ENCODE measurements at places on chromosomes 2 and 18.

DNA sequence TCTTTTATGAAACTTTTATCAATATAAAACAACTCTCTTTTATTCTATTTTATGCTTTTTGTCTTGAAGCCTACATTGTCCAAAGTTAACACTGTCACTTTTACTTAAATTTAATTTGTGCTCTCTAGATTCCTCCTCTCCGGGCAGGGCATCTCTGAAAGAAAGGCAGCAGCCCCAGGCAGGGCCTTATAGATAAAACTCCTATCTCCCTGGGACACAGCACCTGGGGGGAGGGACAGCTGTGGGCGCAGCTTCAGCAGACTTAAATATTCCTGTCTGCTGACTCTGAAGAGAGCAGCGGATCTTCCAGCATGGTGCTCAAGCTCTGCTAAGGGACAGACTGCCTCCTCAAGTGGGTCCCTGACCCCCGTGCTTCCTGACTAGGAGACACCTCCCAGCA, 447.7 kb upstream of the FANCL start:
- no peak for DNase-seq

DNA sequence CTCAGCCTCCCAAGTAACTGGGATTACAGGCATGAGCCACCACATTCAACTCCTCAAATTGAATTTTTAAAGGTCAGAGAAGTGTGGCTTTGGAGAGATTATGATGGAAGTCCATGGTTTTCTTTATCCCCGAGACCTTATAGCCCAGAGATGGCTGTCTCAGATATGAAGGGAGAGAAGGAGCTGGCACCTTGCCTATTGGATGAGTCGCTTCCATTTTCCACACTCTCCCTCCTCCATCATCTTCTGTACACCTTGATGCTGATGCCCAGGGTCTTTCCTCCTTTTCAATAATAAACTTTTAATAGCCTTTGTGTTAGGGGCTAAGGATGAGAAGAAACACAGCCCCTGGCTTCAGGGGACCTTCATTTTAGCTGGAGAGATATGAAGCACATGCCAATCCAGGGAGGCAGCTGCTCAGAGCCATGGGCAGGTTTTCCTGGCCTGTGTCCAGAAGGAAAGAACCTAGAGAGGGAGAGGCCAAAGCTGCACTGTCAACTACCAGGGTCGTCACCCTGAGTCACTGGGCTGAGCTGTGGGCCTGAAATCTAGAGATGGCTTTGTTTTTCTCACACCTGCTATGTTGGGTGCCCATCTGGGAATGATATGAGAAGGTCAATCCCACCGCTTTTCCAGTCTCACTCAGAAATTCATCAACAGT, 146.0 kb upstream of the SERTAD2 start:
- DNase-seq: no peak

DNA sequence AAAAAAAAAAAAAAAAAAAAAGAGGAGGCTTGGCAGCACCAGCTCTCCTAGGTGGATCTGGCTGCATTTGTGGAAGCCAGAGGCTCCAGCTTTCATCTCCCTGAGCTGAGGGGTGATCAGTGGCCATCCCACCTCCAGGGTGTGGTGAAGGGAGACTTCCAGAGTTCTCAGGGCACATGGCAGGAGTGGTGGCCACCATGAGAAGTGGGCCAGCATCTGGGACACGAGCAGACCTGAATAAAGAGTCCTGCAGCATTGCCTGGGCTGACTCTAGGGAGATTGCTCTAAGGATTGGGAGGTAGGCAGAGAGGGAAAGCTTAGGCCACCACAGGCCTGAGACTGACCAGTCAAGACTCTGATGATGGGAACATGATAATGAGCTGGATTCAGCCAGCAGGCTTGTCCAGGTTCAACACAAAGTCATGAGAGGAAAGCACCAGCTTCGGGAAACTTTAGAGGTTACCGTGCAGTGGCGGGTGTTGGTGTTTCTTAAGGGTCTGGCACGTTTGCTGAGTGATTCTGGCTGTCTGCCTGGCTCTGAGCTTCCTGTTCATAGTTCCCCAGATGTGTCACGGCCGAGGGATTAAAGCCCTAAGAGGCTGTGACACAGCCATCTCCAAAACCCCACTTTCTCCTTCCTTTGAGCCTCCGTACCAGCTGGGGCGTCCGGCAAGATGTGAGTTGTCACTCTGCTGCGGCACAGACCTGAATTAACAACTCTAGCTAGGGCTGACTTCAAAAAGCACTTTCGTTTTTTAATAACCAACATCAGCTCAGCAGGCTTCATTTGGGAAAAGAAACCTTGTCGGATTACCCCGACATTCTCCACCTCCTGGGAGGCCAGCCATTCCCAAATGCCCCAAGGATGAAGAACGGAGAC, 38.3 kb upstream of the IL1R1 start:
- DNase-seq: no peak

DNA sequence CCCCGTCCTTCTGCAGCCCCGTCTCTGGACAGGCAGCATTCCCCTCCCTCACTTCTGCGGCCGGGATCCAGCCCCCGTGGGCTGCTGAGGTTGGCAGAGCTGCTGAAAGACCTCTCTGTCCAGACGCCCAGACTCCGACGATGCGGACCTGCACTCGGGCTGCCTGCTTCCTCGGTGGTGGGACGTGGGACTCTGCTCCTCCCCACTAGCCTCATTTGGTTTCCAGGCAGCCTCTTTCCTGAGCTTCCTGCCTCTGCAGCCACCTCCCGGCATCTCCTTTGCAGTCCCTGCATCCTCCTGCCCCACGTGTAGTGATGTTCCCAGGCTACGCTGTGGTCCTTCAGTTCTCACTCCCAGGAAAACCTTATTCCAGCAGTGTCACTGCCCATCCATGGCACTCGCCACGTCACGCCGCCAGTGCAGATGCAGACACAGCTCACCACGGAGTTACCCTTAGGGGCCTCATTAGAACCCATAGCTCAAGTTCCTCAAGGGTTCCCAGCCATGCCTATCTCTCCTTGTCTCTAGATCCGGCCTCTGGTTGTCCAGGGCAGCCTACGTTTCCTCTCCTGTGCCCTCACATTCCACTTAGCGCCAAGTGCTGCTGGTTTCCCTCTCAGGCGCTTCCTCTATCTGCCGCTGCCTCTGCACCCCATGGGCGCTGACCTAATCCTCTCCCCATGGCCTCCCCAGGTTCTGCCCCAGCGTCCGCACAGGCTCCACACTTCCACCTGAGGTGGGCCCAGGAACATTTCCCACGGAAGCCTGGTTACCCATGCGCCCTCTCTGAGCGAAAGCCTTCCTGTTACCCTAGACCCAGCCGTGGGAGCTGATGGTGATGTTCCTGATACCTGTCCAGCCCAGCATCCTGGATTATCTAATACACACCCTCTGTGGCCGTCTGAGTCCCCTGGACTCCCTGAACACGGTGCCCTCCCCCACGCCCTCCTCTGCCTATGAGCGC, 318.3 kb upstream of the MYT1L start:
- DNase-seq: no peak

GRCh38 chr2:214737188-214737587, 72.3 kb downstream of the BARD1 start:
- DNase-seq: no peak

GRCh38 chr2:119426801-119427395, 4.8 kb upstream of the TMEM37 start:
- DNase-seq: no peak

DNA sequence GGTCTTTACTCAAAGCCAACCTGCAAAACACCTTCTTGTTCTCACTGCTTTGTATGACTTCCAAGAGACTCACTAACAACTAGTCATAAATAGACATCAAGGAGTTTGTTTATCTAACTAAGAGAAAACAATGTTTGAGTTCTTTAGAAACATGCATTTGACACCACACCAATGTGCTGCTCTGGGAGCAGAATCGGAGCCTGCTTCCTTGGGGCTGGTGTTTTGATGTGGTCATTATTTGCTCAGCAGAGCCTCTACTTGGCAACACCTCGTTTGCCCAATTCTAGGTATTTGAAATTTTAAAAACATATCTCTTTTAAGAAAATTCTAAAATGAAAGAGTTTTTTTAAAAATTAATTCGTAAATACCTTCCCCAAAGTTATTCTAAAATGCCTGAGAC, 167.5 kb downstream of the BCL2 start:
- DNase-seq: no peak

DNA sequence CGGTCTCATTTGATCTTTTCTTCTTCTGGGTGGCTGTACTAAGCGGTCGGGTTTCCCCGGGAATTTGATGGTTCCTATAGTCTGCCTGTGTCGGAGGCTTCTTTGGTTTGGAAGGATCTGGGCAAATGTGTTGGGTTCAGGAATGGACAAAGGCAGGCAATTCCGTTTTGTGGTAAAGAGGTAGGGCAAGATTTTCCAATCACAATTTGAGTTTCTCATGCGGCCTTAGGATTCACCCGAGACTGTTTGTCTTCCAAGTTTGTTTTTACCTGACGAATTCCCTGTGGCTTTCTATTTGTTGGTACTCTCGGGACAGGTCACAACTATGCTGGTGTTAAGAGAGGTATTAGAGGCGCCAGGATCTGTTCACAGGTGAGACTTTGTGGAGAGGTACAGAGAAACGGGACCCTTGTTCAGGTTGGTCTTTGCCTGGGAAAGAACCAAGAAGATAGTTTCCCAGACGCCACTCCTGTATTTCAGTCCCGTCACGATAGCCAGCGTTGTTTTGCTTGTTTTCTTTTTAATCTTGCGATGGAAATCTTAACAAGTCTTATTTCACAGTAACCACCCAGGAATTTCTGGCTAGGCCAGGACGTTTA, 3.0 kb downstream of the SP5 start:
- no peak for DNase-seq

GRCh38 chr2:1651121-1652033, 92.9 kb downstream of the PXDN start:
- DNase-seq: no peak

DNA sequence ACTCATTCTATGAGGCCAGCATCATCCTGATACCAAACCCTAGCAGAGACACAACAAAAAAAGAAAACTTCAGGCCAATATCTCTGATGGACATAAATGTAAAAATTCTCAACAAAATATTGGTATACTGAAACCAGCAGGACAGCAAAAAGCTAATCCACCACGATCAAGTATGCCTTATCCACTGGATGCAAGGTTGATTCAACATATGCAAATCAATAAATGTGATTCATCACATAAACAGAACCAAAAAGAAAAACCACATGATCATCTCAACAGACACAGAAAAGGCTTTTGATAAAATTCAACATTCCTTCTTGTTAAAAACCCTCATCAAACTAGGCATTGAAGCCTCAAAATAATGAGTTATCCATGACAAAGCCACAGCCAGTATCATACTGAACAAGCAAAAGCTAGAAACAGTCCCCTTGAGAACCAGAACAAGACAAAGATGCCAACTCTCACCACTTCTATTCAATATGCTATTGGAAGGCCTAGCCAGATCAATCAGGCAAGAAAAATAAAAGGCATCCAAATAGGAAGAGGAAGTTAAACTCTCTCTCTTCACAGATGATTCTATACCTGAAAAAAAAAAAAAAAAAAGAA, 45.3 kb downstream of the RTTN start:
- DNase-seq: no peak

- no peak for DNase-seq
Measured at GRCh38 chr2:74444498-74445318, 3.0 kb upstream of the RTKN start.

Data from putamen (tissue), 1 donor.